ENCODE measurements at places on chromosomes 3 and 15. TPM values are rescaled to one million over a fixed set of nuclear protein-coding genes. Genes with fewer than 3 reads are reported as not detected.

- no peak for DNase-seq
Measured at GRCh38 chr3:187208159-187208558, 10.9 kb downstream of the RTP1 start.

DNA sequence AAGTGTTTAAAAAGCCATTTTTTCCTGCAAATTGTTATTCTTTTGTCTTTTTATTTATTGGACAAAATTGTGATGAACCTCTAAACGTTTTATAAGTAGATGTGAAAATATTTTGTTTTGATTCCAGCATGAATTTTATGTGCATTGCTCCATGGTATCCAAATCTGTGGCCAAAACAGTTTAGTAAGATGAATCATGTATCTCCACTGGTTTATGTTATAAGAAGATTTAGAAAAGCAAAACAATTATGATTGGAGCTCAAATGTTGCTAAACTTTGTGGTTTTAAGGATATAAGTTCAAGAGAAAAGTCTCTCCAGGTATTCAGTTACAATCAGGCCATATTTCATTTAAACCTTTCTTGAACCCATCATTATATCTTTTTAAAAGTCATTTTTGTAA lies 80.9 kb downstream of the NECTIN3 start:
- DNase-seq, result no peak

DNA sequence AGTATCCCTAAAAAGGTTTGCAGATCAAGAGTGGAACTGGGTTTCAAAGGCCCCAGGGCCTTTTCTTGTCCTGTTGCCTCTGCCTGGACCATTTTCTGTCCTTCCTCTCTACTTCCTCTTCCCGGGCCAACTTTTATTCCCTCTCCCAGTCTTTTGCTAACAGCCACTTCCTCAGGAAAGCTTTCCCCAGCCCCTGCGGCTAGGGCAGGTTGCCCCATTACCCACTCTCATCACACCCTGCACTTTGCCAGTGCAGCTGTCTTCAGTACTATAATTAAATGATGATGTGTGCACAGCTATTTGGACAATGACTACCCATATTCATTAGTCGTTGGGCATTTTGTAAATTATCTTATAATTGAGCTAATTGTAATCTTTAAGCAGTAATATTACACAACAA lies 150.5 kb upstream of the THBS1 start:
- no peak for DNase-seq

- no peak for DNase-seq
Measured at GRCh38 chr3:146223401-146224373, 27.2 kb downstream of the PLSCR4 start.

GRCh38 chr15:25787855-25788520 lies 75.1 kb downstream of the ATP10A start:
- peak; percentile 82 for DNase-seq

DNA sequence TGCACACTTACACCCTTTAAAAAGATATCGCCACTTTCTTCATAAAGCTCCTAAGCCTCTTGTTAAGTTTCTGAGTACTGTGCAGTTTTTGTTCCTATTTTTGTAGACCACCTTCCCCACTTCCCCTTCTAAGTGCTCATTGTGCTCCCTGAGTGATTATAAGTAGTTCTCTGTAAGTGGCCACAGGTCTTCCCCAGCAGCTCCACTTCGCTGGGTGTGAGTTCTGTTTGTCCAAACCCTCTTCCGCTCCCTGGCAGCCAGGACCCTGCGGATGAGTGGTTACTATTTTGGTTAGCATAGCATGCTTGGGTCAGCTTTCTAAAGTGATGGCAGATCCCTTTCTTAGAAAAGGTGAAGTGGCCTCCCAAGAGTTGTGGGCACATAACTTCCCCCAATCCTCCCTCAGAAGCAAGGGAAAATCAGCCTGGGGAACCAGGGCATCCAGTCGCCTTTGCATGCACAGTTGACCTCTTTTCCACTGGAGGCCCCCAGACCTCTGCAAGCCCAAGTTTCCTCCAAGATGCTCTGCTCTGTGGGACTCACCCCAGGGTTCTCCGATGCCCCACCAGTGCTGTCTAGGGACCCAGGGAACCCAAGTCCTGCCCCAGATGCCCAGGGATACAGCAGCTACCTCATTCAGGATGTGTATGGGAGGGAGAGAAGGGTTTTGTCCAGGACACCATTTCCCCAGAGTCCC lies 69.6 kb downstream of the ATP10A start:
- no peak for DNase-seq

GRCh38 chr3:180828001-180828720 lies 84.3 kb upstream of the FXR1 start:
- no peak for DNase-seq

DNA sequence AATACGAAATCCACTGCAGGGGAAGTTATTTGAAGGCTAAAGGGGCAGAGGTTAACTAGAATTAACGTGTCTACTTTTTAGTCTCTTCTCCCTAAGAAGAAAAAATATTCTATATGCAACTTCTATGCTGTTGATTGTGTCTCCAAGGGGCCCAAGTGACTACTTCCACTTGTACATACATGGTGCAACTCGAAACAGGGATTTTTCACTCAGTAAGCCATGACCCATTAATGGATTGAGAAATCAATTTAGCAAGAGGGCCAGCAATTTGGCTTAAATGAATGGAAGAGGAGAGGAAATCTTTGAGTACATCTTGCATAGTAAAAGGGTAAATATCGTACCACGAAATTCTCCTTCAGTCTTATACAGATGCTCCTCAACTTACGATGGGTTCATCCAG lies 151.1 kb upstream of the HES1 start:
- no peak for DNase-seq

DNA sequence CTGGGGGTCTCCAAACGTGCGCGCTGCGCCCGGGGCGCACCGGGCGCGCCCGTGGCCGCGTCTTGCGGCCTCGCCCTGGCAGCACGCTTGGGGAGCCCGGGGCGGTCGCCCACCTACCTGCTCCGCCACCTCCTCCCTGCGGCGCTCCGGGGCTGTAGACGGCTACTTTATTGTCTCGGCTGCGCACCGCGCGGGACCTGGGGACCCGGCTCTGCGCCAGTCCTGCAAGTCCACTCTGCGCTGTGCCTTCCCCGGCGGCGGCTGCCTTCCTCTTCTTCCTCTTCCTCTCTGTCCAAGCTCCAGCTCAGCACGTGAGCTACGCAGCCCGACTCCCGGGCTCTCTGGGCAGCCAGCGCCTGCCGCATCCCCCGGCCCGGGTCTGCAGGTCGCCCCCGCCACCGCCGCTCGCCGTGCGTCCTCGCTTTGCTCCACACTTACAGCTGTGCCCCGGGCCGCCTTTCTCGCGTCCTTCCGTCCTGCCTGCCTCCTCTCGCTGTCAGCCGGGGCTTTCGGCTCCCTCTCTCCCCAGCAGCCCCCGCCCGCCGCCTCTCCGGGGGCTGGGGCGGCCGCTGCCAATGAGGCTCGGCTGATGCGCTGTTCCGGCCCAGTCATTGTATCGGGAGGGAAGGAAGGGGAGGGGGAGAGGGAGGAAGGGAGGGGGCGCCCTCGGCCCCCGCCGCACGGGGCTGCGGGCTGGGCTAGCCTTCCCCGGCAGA lies 156.4 kb upstream of the FRMD4B start:
- DNase-seq, result no peak

GRCh38 chr15:37638116-37638515 lies 296.3 kb upstream of the TMCO5A start:
- no peak for DNase-seq

DNA sequence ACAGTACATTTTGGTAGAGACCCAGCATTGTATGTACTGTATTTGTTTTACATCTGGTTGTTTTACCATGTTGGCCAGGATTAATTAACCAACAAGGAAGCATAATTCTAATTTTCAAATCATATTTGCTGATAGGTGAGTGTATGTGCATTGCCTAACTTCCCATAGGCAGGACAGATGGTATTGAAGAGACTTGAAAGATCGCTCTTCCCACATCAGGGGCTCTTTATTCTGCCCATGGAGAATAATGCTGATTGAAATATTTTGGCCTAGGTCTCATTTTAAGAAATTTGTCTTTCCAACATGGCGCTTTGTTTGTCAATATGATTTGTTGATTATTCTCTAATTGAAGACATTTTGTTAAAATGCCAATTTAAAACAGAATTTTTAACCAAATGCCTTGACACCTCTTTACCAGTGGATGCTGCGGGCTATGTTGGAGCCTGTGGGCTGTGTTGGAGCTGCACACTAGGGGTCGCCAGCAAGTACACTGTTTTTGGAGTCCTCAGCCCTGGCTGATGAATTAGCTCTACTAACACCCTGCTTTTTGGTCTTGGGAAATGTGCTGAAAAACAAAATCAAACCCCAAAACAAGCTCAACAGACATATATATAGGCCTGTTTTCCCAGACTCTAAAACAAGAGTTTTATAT lies 5.3 kb downstream of the P2RY12 start:
- DNase-seq, result no peak

DNA sequence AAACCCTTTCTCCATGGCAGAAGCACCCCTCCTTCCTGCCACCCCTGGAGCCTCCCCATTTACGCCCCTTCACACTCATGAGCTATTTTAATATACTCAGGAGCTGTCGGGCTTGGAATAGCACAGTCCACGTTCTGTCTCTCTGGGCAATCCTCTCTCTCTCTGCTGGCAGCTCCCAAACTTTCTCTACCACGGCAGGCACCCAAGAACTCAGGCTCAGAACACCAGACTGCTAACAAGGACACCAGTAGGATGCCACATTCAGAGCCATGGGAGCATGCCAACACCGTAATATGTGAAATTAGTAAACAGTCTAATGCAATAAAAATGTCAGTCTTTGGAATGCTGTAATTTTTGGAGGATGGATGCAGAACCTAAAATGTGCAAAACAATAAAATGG lies 19.3 kb downstream of the TNFAIP8L3 start:
- peak; percentile 81 for DNase-seq

GRCh38 chr3:194383276-194383940 lies 13.9 kb upstream of the LRRC15 start:
- DNase-seq, result peak; percentile 42

DNA sequence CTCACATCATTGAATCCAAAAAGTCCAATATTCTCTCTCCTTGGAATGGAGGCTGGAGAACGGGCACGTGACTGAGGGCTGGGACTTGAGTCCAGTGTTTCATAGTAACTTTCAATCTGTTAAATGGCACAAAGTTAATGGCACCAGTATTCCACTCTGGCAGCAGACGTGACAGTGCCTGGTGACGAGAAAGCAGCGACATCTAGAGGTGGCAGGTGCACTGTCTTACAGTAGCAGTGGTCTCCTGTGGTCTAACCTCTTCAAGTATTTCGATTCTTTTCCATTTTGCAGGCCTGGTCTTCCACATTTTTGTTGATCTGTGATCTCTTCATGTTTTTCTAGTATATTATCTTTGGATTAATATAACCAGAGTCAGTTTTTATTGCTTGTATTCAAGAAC lies 107.1 kb downstream of the OXSM start:
- DNase-seq, result no peak

- DNase-seq, result no peak
Measured at GRCh38 chr3:146359841-146360240, 108.9 kb upstream of the PLSCR4 start.

- DNase-seq, result no peak
Measured at GRCh38 chr15:53354874-53355273, 404.6 kb downstream of the WDR72 start.

- no peak for DNase-seq
Measured at GRCh38 chr3:56825567-56826438, 24.1 kb upstream of the ARHGEF3 start.

- no peak for DNase-seq
Measured at GRCh38 chr15:74384566-74384880, 17.1 kb upstream of the CYP11A1 start.

GRCh38 chr3:187677604-187678003 lies 7.4 kb upstream of the SST start:
- no peak for DNase-seq

- DNase-seq, result no peak
Measured at GRCh38 chr15:55110446-55110845, 86.3 kb downstream of the RSL24D1 start.

GRCh38 chr3:40681658-40682055 lies 156.9 kb downstream of the ZNF621 start:
- no peak for DNase-seq

- no peak for DNase-seq
Measured at GRCh38 chr3:125318871-125319270, 56.3 kb downstream of the ZNF148 start.

DNA sequence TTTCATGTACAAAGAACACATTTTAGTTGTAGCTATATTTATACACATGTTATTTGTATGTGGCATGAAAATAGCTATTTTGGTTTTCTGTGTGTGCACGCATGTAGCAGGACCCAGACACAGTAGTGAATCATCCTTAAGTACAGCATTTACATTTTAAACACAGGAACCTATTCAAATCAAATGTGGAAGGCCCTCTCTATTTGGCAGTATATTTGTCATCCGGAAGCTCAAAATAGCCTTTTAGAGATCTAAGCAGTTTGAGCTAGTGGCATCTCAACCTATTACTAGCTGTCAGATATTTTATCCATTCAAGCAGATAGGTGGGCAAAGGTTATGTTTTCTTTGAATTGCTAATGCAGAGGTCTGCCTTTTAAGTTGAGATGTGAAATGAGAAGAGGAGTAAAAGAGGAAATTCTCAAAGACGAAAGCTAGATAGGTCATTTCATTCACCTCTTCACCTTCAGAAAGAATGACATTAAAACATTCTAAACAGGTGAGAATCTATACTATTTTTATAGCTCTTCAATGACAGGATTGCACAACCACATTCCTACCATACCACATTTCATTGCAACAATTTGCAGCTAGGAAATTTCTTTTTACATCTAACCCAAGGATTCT lies 46.3 kb upstream of the TIPARP start:
- DNase-seq, result no peak

GRCh38 chr3:13020159-13020750 lies 53.0 kb downstream of the IQSEC1 start:
- DNase-seq, result no peak

DNA sequence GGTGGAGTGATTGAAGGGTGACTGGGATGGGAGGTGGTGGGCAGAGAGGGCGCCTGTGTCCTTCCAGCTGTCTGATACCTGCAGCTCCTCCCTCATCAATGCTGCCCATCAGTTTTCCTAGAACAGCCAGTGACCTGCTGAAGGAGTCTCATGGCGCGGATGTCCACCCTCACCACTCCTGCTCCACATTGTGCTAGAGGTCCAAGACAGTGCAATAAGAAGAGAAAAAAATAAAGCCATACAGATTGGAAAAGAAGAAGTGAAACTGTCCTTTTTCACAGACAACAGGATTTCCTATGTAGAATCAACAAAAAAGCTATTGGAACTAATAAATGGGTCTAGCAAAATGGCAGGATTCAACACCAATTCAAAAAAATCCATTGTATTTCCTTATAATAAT lies 7.4 kb downstream of the ZDHHC19 start:
- no peak for DNase-seq

GRCh38 chr3:172844428-172844827 lies 93.9 kb downstream of the ECT2 start:
- no peak for DNase-seq

Gene PRKCI
- 20.3 TPM for total RNA-seq

Gene GRAMD2A
- total RNA-seq, result not detected

Gene NAALADL2
- 5.9 TPM for total RNA-seq

Gene TMEM212
- total RNA-seq, result not detected

Gene MAP4
- 140 TPM for total RNA-seq

Gene VPS33B
- total RNA-seq, result 0.53 TPM

Gene MON1A
- 13.0 TPM for total RNA-seq

Gene NEK4
- 11.4 TPM for total RNA-seq

Gene GPR62
- total RNA-seq, result not detected

Gene GOLGA8Q
- total RNA-seq, result not detected

Gene SEMA3G
- 163 TPM for total RNA-seq

Gene ANKUB1
- not detected for total RNA-seq

Gene VPS39
- 91.9 TPM for total RNA-seq

Gene SEMA3B
- 24.2 TPM for total RNA-seq

Gene PEX5L
- total RNA-seq, result 0.11 TPM

Gene GABRA5
- not detected for total RNA-seq

Gene ARHGAP11A
- total RNA-seq, result not detected

Gene SLC22A13
- not detected for total RNA-seq

Gene SLC24A5
- total RNA-seq, result not detected

Gene IGDCC3
- total RNA-seq, result not detected
